ENCODE measurements at places on chromosomes 2 and 18. TPM values are rescaled to one million over a fixed set of nuclear protein-coding genes. Genes with fewer than 3 reads are reported as not detected.

Gene R3HDM1
- total RNA-seq = 28.0 TPM

Gene POTEI
- not detected for total RNA-seq

Gene LINC00305
- total RNA-seq = not detected

Gene ATOH8
- total RNA-seq = 16.6 TPM

Gene CFC1
- total RNA-seq = not detected

Gene CRYGC
- total RNA-seq = not detected

Gene IL1F10
- not detected for total RNA-seq

Gene EDAR
- total RNA-seq = 0.11 TPM

Gene M1AP
- not detected for total RNA-seq

Gene DNAJC5G
- not detected for total RNA-seq

Gene FEV
- total RNA-seq = not detected

Gene MYOM1
- total RNA-seq = 0.13 TPM

Gene VWC2L
- total RNA-seq = not detected

Gene MERTK
- total RNA-seq = 3.1 TPM

Gene LCLAT1
- total RNA-seq = 15.4 TPM

Gene DPY30
- 104 TPM for total RNA-seq

Gene RAX
- total RNA-seq = not detected

Gene KRTCAP3
- 0.39 TPM for total RNA-seq

Gene GREB1L
- 3.5 TPM for total RNA-seq

Gene LTBP1
- 34.8 TPM for total RNA-seq

Gene MAPRE3
- 11.4 TPM for total RNA-seq

Gene ABCG8
- not detected for total RNA-seq

Data from A549 treated with dexamethasone at 1 μM for 4 hours (cell line).